Stimulated activated CD4-positive, alpha-beta T cell treated with anti-CD3 and anti-CD28 coated beads, Interleukin-1b, Interleukin-23, amount 100 ng/mL, for 24 hours (primary cell): ENCODE measurements at places on chromosomes 5 and 9.

GRCh38 chr5:126188804-126189203 lies 234.4 kb upstream of the GRAMD2B start:
- DNase-seq = no peak

DNA sequence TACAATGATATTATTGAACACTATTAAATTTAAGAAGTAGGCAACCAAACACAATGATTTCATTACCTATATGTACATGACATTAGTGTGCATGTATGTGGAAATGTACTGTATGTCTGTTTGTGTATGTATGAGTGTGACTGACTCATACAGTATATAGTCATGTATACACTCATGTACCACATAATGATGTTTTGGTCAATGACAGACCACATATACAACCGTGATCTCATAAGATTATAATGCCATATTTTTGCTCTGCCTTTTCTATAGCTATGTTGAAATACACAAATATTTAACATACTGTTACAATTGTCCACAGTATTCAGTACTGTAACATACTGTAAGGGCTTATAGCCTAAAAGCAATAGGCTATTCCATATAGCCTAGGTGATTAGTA lies 19.7 kb downstream of the SVEP1 start:
- no peak for DNase-seq

DNA sequence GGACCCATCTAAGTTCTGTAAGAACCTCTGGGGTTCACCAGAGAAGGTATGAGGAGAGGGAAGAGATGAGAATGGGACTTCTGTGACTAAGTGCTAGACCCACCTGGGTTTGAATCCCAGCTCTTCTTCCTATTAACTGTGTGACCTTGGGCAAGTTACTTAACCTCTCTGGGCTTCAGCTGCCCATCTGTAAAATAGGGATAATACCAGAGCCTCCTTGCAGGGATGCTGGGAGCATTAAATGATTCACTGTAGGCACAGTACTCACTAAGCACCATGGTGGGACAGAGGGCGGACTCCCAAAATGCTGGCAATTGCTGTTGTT lies 53.6 kb downstream of the WHRN start:
- DNase-seq = no peak

GRCh38 chr5:39671561-39671961 lies 246.8 kb upstream of the DAB2 start:
- DNase-seq = no peak

DNA sequence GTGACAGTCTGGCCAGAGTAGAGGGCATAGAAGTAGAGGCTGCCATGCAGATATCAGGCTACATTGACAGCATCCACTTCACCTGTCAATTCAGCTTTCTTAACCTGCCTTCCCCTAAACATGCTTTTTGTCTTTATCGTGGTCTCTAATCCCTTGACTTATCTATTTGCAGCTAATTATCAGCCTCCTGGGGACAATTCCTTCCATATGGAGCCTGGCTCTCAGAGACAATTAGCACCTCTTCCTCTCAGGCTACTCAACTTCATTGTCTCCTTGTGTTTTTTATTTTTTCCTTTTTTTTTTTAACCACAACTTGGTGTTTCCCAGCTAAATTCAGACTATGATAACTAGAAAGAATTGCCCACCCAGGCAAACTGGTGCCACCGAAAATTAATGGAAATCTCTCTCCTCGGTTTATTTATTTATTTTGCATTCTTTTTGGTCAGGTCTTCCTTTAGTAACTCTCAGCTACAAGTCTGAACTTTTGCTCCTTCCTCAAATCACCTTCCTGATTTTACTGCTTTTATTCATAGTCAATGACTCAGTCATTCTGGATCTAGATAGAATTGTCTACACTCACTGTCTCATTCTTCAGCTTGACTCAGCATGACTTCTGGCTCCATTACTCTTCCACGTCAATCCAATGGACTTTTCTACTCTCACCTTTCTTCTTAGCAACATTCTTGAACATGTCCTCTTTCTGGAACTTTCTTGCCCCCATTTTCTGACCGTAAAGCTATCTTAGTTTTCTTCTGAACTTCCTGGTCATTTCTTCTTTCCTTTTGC lies 63.0 kb upstream of the BASP1 start:
- DNase-seq = no peak

- no peak for DNase-seq
Measured at GRCh38 chr9:129040113-129040643, 3.8 kb downstream of the MIGA2 start.

DNA sequence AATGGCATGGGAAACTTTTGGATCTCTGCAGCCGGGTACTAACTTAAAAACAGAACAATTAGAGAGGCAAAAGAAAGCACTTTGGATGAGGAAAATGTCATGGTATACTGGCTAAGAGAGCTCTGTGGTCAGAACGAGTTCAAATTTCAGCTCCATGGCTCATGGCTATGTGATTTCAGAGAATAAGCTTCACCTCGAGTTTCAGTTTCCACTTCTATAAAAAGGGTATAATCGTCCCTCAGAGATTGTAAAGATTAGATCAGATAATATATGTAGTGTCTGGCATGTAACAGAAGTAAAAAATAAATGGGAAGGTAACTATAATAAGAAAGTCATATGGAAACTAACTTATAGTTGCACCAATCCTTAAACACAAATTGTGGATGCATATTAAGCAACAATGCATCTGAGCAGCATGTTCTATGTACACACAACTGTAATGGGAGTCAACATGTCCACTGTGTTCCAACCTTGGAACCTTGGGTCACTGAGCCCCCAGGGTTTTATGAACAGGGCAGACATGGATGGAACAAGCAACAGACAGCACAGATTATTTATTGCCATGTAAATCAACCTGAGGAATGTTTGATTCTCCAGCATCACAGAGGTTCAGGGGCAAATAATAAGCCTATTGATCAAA lies 145.4 kb downstream of the MAPKAP1 start:
- no peak for DNase-seq

DNA sequence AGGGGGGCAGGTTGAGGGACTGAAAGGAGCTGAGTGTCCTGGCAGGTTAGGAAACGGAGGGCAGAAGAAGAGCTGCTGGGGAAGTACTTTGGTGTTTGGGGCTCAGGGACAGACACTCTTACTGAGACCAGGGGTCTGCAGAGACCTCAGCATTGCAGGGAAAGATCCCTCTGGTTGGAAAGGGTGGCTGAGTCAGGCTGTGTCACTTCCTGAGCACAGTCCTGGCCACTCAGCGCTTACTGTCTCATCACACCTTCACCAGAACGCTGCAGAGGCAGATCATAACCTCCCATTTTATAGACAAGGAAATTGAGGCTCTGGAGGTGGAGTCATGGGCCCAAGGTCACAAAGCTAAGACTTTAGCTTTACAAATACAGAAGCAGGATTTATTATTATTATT lies 54.3 kb downstream of the LMX1B start:
- DNase-seq = no peak

DNA sequence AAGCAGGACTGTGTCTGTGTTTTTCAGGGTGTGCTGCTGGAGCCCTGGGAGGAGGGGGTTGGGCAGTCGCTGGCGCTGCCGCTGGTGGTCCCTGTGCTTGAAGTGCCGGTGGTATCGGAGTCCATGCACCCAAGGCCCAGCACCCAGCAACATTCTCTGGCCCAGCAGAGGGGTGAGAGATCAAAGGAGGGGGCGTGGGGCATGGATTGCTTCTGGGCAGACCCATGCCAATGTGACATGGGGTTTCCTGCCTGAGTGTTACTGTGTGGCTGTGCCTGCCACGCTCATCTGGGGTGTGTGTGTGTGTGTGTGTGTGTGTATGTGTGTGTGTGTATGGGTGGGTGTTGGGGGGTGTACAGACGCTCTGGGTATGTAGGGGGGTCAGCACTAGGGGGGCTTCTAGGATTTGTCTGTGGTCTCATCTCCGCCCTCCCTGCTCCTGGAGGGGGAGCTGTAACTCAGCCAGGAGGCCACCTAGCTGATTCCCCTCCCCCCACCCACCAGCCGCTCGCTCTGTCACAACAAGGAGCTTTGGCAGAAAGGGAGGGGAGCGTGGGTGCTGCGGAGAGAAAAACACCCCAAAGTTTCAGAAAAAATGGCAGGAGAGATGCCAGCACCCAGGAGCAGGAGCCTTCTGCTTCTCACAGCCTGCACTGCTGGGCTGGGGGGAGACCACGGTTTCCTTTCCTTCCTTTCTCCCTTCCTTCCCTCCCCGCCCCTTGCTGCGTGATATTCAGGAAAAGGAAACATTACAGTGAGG lies 35.9 kb upstream of the HSPA9 start:
- DNase-seq = no peak

DNA sequence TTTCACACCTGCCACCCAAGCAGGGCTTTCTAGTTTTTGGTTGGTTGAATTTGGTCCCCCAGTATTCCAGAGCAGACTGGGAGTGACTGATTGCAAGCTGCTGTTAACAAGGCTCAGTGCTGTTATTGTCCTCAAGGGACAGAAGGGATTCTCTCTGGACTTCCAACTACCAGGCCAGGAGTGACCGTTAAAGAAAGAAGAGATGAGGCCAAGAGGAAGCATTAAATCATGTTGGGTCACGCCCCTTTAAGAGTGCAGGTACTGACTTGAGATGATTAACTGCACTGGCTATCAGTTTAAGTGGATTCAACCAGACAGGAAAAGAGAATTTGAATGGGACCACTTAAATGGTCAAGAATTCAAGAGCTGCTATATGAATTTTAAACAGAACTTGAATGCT lies 220.8 kb upstream of the PCSK5 start:
- DNase-seq = no peak

DNA sequence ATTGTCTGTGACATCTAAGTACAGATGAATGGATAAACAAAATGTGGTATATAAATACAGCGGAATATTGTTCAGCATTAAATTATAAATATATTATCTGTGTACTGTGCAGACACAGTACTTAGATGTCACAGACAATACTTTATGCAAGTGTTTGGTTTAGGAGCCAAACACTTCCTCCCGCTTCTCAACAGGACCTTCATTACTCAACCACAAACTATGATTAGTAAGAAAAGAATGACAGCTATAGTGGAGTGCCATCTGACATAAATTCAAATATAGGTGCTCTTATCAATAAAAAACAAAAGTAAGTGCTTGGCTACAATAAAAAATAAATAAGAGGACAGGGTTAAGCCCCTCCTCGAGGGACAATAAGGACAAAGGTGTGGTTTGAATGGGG lies 38.9 kb upstream of the STX17 start:
- no peak for DNase-seq

DNA sequence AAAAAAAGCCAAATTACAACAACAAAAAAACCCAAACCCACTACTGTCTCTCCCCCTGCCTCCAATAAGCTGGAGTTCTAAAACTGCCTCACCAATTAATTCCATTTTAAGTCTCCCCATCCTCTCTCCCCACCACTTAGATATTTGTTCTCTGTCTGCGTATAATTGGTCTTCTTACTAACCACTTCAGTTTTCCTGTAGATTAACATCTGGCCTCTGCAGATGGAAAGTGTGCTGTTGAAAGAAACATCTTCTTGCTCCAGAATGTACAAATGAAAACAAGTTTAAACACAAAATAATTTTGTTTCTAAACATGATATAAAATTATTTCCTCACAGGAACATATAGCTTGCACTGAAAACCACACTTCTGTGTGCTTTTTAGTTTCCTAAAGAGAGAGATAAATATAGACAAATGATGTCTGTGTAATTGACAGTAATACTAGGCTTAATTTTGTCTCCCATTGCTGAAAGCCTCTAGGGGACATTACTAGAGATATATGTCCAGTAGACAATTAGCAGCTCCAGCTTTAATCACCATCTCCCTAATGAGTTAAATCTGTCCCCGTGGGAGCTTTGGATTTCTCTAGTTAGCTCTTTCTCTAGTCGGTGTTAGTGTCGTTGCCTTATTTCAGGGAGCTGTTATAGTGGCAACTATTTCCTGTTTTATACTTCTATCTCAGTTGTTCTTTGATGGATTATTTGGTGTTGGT lies 164.0 kb downstream of the ARHGAP26 start:
- DNase-seq = no peak

- DNase-seq = no peak
Measured at GRCh38 chr9:114720086-114720676, 38.2 kb upstream of the TEX48 start.

- DNase-seq = no peak
Measured at GRCh38 chr9:94645901-94646300, 6.6 kb upstream of the FBP1 start.

- DNase-seq = no peak
Measured at GRCh38 chr5:178291969-178292825, 59.6 kb upstream of the PHYKPL start.

GRCh38 chr9:35225677-35226076 lies 63.9 kb downstream of the UNC13B start:
- DNase-seq = no peak

DNA sequence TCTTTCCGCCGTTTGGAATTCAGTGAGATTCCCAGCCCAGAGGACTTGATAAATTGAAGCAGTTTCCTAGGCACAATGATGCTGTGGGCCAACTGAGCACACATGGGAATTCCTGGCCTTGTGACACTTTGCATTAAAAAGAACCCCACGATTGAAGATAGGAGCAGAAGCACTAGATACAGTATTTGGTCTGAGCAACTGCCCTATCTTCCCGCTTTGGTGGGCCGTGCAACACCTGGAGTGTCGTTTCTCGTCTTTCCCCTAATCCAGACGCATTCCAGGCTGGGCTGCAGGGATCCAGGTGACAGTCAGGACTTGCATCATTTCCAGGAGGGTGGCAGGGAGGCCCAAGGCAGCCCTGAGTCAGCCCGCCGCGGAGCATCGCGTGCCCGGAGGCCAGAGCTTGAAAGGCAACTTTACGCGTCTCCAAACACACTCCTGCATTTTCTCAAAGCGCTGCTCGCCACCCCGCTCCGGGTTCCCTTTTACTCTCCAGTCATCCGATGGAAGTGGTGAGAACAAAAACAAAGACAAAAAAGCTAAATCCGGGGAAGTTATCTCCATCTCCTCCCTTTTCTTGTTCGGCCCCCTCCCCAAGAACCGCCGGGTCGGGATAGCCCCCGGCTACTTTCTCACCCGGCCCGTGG lies 753 bp upstream of the STC2 start:
- DNase-seq = no peak

GRCh38 chr9:84340535-84340934 lies at the start of gene SLC28A3:
Gene SLC28A3, minus strand, starts transcription at chr9:84340758. Its CDS starts 125 bp downstream, at chr9:84340633.
- DNase-seq = no peak

DNA sequence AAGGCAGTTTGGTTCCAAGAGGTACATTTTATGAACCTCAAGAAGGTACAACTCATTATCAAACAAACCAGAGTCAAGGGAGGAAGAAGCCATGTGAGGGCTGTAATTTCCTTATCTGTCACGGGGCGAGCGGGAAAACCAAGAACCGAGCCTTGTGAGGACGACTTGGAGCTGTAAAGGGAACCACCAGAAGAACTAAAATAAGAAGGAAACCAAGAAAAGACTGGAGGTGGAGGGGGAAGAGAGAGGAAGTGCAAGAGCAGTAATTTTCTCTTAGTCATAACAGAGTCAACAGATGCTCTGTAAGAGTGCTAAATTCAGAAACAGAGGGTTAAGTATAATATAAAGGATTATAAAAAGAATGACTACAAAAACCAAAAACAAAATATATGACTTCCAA lies 127.1 kb downstream of the DIRAS2 start:
- DNase-seq = no peak
